ENCODE measurements at places on chromosomes 2 and 18.

DNA sequence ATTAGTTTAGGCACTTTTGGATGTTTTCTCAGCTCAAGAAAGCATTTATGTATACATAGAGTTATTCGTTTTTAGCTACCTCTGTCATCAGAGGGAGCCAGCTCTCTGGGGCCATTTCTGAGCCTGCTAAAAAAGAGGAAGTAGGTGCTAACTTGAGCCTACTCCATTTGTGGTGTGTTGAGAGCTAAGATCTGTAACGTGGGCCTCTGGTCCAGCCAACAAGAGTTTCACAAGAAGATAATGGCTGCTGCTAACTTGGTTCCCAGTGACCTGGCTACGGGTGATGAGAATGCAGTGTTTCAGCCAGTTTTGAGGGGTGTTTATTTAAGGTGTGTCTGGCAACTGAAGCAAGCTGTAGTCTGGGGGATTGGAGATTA, 182.5 kb downstream of the PRKCE start:
- DNase-seq = no peak

DNA sequence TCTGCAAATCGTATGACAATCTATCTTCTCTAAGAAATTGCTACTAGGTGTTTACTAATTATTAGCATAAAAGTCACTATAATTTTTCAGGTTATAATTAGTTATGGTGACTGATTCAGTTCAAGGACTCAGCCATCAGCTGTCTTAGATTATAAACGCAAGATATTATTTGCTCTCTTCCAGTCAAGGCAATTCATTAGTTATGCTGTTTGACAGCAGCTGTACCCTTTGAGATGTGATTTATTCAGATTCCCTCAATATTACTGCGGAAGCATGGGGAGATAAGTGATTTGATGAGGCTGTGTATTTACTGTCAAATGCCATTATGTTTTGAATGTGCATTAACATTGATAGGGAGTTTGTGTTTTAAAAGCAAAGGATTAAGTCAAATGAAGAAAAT, 558.9 kb upstream of the FSIP2 start:
- no peak for DNase-seq

- no peak for DNase-seq
Measured at GRCh38 chr2:222844323-222844722, 16.5 kb upstream of the ACSL3 start.

DNA sequence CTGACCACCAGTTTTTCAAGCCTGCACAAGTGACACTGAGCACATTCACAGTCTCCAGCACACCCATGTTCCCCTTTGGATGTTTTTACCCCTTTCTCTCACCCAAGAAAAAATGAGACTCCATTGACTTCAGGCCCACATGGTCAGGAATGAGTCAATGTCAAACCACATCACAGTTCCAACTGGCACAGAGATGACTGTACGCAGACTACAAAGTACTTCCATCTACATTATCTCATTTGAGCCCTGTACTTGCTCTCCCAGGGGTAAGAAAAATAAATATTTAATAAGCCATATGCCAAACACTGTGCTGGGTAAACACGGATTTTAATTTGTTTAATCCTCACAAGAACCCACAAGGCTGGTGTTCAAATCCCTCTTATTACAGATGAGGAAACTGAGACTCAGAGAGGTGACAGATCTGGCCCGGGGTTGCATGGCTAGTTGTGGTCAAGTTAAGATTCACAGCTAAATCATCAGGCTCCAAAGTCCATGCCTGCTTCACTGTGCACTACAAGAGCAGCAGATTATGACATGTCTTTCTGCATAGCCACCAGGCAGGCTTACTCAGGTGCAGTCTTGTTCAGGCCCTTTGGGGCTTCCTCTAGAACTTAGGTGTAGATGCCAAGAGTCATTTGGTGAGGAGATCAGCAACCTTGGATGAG, 106.1 kb downstream of the TXNL1 start:
- DNase-seq = no peak

Measured in stimulated activated CD8-positive, alpha-beta memory T cell treated with anti-CD3 and anti-CD28 coated beads, Interleukin-15, amount 100 ng/mL, for 24 hours (primary cell).